ENCODE measurements at places on chromosomes 7 and 10. TPM values are rescaled to one million over a fixed set of nuclear protein-coding genes. Genes with fewer than 3 reads are reported as not detected.

- no peak for DNase-seq
Observed at GRCh38 chr10:103145046-103145445, 48.0 kb downstream of the NT5C2 start.

- DNase-seq: no peak
Observed at GRCh38 chr7:120735791-120736190, 122.2 kb downstream of the TSPAN12 start.

GRCh38 chr7:129295015-129295423, 70.2 kb downstream of the AHCYL2 start:
- no peak for DNase-seq

DNA sequence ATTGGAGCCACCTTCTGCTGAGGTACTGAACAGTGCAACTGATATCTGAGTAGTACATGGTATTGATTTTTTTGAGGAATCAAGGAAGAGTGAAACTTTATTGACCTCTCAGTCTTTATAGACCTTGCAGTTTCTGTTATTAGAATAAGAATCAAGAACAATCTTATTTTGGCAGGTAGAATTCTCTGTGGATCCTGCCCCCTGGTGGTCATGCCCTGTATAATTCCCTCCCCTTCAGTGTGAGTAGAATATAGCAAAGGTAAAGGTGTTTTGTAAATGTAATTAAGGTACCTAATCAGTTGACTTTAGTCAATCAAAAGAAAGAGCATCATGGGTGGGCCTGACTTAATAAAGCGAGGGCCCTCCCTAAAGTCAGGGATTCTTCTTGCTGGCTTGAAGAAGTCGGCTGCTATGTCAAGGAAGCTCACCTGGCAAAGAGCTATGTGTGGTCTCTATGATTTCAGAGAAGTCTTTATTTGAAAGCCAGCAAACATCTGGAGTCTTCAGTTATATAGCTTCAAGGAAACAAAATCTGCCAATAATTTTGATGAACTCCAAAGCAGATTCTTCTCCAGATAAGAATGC, 142.8 kb downstream of the LSM5 start:
- DNase-seq: no peak

GRCh38 chr7:4606797-4607196, 75.3 kb upstream of the FOXK1 start:
- DNase-seq: no peak

- DNase-seq: no peak
Observed at GRCh38 chr7:130899638-130900401, 165.8 kb upstream of the KLF14 start.

- no peak for DNase-seq
Observed at GRCh38 chr10:23433701-23434100, 5.2 kb upstream of the OTUD1 start.

DNA sequence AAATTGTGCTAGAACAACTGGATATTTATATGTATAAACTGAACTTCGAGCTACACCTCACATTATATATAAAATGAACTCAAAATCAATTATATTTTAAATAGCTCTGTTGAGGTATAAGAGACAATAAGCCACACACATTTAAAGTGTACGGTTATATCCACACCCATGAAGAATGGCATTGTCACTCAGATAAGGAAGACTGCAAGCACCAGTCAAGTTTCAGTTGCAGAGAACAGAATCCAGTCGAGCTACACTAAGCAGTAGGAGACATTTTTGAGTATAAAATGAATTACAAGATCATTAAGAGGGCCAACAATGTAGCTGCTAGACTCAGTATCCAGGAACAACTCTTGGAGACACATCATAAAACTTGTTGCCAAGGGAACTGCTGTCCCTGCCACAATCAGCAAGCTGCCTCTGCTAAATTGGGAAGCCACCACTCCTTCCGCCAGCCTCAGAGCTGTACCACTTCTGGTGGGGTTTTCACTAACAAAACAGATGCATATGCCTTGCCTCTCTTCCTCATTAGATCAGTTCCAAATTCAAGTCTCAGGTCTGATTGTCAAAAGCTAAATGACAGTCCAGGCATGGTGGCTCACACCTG, 19.6 kb upstream of the GPNMB start:
- DNase-seq: no peak

DNA sequence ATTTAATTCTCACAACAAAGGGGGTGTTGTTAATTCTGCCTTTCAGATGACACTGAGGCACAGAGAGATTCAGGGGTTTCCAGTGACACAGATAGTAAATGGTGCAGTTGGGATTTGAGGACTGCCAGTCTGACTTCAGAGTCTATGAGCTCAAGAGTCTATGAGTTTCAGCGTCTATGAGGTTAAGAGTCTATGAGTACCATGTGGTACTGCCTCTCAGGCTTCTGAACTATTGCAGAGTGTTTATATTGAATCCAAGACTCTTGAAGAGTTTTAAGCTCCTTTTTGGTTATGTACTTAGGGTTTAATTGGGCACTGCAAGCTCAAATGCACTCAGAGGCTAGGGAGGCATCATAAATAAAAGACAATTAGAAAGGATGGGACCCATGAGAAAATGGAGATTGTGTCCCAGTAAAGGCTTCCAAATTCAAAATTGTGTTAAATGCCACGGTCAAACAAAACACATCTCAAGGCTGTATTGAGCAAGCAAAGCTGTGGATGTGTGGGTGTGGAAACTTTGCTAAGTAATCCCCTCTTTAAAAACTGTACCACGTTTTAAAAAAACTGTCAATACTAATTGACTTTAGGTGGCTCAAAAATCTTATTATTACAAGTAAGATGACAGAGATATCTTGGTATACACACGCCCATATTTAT, 123.9 kb upstream of the FAM171A1 start:
- DNase-seq: no peak

- no peak for DNase-seq
Observed at GRCh38 chr7:138875794-138876193, 77.8 kb upstream of the ATP6V0A4 start.

DNA sequence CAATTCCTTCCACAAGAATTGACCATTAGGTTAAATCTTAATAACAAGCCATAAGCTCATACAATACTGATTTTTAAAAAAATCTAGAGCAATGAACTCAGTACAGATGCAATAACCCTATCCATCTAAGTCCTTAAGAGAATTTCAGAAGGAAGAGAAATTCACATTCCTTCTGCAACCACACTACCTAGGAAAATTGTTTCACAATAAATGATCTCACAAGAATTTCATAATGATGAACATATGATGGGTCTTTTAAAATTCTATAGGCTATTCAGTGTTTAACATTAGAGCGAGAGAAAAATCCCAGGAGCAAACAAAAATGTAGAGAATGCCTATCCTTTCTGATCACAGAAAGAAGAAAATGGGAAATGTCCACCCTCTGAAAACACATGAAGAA, 70.0 kb upstream of the MAGI2 start:
- no peak for DNase-seq

GRCh38 chr10:113379091-113379490, 173.8 kb upstream of the HABP2 start:
- DNase-seq: no peak

DNA sequence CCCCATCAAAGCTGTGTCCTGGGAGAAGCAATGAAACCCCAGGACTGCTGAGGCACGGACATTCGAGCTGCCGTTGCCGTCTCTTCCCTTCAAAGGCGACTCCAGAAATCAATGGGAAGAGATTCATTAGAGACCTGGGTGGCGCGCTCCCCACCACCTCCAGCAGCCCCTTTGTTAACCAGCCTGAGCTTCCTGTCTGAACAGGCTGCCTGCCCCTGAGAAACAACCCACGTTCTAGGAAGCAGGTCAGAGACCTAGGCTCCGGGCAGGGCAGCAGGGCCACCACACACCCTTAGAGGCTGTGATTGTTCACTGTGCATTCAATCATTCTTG, 110.9 kb upstream of the PPIF start:
- DNase-seq: no peak

DNA sequence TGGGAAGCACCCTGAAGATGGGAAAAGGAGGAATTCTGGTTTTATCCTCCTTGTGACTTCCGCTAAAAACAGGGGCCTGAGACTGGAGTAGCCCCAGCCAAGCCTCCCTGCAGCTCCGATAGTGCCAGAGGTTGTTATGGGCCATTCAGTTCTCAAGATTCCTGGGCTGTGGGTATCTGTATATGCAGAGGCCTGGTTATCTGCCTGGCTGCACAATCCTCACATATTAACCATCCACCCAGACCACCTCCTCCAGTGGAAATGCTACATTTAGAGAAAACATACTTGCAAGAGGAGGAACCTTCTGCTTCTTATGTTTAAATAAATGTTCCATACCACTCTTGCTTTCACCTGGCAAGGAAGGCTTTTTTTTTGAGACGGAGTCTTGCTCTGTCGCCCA, 34.6 kb downstream of the ARL3 start:
- no peak for DNase-seq

DNA sequence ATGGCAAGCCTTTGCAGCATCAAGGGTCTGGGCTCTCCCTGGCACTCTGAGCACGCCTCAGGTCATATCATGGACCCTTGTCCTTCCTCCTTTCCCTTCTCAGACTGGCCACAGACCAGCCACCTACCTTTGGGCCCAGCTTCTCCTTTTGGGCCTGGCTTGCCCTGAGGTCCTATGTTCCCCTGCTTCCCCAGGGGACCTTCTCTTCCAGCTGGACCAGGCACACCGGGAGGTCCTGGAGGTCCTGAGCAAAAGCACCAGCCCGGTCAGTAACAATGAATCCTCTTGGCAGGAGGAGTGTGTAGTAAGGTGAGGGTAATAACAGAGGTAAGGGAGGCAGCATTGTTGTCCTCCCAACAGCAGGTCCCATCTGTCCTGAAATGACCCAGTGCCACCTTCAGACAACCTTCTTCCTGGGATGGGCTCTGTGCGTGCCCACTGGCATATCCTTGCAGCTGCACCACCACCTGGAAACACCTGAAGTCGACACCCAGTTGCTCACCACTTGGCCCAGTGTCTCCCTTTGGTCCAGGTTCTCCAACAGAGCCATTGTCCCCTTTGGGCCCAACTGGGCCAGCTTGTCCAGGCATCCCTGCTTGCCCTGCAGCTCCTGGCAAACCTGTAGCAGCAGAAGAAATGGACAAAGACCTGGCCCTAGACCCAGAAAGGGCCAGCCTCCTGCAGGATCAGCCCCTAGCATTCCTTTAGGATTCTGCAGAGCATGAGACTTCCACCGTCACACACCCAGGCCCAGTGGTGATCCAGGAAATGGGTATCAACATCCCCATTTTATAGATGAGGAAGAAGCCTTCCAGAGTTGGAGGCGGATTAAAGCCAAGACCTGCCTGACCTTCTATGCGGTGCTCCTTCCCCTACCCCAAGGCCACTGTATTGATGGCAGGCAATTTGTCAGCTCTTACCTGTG, 6.4 kb downstream of the SFTPD start:
- no peak for DNase-seq

GRCh38 chr10:33174674-33175434, 159.6 kb downstream of the NRP1 start:
- no peak for DNase-seq

CRTAC1 gene
- 0.93 TPM for total RNA-seq

TMEM273 gene
- 12.2 TPM for total RNA-seq

TFR2 gene
- total RNA-seq: not detected

DIP2C gene
- 32.2 TPM for total RNA-seq

HTR7 gene
- 0.75 TPM for total RNA-seq

PDK4 gene
- total RNA-seq: 996 TPM

CTAGE6 gene
- 0.38 TPM for total RNA-seq

TBX20 gene
- total RNA-seq: not detected

POLD2 gene
- total RNA-seq: 71.3 TPM

RPS24 gene
- total RNA-seq: 2,373 TPM

AKR1B15 gene
- total RNA-seq: not detected

HGF gene
- total RNA-seq: 7.3 TPM

MYL10 gene
- not detected for total RNA-seq

PNLIPRP1 gene
- not detected for total RNA-seq

CHRM2 gene
- not detected for total RNA-seq

SPDYE2 gene
- total RNA-seq: not detected

CUZD1 gene
- 0.28 TPM for total RNA-seq

Measured in omental fat pad (tissue), 4 donors.